Stimulated activated naive CD4-positive, alpha-beta T cell (primary cell): ENCODE measurements at places on chromosomes 2 and 18.

DNA sequence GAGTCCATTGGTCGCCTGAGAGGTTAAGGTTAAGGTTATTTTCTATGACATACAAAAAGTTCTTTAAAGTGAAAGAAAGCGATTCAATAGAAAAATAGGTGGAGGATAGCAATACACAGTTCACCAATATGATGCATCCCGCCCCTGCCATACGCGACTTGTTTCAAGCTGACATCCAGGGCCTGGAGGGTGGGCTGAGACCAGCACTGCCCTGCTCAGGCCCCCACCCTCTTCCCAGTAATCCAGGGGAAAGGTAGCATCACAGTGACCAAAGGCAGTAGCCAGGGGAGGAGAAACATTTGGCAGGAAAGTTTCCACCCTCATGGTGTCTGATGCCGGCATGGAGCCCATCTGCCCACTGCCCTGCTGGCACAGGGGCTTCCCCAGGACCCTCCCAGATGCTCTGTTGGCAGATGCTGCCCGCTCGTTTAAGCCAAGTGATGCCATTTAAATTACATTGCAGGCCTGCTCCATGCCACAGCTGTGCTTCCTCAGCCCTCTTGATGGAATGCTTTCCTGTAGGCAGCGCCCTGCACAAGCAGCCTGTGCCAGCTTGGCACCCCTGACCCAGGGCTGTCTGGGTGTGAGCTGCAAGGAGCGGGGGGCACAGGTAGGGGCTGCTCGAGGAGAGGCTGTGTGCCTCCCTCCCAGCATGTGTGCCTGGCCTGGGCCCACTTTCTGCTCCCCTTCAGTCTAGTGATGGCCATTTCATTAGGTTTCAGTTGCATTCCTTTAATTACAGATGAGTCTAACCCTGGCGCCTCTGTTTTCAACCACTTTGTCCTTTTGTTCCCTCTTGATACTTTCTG is 10.7 kb upstream of the ANO7 start:
- DNase-seq = no peak

DNA sequence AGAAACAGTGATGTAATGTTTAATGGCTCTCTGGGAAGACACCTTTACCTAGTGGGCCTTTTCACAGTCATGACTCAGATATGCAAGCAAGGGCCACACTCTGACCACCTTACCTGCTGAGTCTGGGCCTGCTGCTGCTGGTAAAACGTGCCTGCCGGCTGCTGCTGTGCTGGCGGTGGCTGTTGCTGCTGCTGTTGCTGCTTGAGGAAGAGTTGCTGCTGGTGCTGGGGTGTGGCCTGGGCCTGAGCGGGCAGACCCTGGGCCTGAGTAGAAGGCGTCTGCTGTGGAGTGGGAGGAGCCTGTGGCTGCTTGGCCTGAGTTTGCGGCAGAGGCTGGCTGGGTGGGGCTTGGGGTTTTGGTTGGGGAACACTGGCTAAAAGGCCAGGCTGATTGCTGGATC is 81.6 kb upstream of the NFU1 start:
- DNase-seq = no peak

DNA sequence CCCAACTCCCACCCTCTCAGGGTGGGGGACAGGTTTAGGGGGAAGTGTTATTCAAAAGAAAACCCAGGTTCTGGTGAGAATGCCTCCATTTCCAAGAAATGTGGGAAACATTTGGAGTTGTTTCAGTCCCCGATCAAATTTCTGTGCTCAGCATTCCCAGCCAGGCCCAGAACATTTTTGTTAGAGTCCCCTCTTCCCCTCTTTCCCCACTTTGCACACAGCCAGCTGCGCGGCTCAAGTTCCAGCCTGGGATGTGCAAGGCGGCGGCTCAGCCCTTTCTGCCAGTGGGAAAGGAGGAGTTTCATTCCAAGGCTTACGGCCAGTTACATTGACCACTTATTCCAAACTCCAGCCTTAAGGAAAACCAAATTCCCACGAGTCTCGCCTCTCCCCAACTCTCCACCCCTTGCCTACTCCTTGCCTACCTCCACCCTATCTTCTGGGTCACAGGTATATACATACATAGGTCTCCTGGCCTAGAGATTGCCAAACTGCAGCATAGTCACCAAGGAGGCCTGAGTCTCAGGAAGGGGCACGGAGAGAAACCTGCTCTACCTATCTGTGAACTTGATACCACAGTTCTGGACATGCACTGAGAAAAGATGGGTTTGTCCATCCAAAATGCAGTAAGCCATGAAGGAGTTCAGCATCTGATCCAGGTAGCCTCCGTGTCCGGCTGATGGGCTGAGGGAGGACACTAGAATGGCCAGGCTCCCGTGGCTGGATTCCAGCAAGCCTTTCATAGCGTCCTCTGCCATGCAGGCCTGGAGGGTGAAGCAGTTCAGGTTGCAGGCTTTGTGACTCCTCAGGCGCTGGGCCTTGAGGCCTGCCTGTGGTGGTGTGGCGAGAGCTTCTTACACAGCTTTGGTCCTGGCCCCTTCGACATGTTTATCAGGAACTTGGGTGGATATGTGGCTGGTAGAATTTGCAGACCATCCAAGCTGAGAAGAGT is 154.5 kb downstream of the ZFP36L2 start:
- no peak for DNase-seq

GRCh38 chr18:78773303-78773755 is 206.3 kb upstream of the SALL3 start:
- DNase-seq = no peak

- DNase-seq = no peak
These were observed 594.0 kb downstream of the NUP35 start for GRCh38 chr2:183718246-183718645.

DNA sequence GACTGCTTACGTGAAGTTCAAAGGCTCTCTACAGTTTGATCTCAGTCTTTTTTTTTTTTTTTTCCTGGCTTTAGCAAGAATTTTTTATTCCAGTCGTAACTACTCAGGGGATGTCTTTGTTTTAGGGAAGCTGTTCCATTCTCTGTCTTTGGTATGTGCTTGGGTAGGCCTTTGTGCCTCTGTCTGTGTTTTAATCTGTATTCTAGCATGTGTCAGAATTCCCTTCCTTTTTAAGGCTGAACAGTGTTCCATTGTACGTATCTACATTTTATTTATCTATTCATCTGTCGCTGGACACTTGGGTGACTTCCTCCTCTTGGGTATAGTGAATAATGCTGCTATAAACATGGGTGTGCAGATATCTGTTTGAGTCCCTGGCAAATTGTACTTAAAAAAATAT is 42.6 kb downstream of the MYO1B start:
- no peak for DNase-seq

GRCh38 chr2:144054911-144055310 is 465.0 kb downstream of the ZEB2 start:
- DNase-seq = no peak

GRCh38 chr2:26652361-26653041 is 11.3 kb upstream of the CIB4 start:
- DNase-seq = no peak

DNA sequence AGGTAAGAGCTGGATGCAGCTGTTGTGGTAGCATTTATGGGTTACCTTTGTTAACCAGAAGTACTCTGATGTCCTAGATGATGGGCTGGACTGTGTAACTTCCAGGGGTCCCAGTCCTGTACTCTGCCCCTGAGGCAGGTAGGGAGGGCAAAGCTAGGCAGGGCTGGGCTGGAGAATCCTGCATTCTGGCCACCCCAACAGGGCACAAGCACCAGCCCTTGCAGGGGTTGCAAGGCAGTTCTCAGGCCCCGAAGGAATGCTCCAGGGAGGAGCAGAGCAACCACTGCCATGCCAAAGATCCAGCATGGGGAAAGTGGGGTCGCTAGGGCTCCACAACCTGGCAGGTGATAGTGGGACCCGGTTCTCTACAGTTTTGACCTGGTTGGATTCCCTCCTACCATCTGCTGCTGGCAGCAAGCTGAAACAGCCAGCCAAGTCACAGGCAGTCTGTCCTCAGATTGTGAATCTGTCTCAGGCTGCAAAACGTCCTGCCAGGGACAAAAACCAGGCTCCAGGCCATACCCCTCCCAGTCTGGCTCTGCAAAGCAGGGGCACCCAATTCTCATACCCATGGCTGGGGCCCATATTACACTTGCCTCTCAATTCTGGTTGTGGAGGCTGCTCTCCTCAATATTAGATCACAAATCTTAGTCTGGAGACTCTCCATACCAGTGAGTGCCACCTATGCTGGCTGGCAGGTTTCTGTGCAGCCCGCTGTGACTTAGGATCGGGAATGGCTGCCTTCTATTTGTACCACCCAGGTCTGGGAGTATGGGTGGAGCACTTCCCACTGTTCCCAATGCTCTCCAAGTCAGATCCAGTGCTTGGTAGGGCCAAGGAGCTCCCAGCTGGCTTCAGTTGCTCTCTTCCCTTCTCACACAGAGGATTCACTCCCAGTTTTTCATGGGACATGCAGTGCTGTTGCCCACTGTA is 61.1 kb downstream of the SMCHD1 start:
- no peak for DNase-seq

DNA sequence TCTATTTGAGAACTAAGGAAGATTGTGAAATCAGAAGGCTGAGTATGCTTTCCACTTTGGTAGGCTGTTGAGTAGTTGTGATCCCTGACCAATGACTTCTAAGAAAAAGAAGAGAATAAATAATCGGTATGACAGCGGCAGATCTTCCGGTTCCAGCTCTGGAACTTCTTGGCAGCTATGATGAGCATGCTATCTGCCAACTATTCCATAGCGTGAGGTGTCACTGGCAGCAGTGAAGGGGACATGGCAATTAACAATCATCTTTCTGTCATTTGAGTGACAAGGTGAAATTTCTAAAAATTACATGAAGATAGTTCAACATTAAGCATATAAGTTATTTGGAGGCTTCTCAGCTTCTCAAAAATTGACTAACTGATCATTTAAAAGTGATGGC is 140.1 kb upstream of the NETO1 start:
- DNase-seq = no peak

DNA sequence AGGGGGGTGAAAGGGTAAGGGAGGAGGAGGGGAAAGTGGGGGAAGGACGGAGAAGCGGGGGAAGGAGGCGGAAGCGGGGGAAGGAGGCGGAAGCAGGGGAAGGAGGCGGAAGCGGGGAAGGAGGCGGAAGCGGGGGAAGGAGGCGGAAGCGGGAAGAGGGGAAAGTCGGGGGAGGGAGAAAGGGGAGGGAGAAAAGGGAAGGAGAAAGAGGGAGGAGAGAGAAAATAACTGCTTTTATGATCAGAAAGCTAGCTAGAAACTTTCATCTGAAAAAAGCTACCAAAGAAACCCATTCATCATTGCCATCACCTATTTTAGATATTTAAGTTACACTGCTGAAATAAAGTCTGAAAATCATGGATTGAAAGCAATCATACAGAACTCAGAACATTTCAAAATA is 72.5 kb downstream of the USP34 start:
- no peak for DNase-seq

DNA sequence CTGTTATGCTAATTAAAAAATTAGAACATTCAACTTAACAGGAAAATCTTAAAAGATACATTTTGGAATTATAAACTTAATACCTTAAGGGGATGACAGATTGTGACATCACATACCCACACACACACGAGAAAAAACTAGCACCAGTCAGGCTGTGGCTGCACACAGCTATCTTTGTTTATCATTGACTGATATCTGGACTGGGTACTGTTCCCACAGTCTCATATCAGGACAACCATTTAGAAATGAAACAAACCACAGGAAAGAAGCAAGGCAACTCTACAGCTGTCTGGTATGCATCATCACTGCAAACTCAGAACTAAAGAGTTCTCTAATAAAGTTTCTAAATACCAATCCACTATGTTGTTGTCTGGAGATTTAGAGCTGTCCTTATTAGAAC is 210.9 kb upstream of the SMAD7 start:
- DNase-seq = no peak

GRCh38 chr2:77008853-77009252 is 513.3 kb downstream of the LRRTM4 start:
- DNase-seq = no peak

GRCh38 chr2:159208438-159208837 is 78.1 kb downstream of the WDSUB1 start:
- DNase-seq = no peak

DNA sequence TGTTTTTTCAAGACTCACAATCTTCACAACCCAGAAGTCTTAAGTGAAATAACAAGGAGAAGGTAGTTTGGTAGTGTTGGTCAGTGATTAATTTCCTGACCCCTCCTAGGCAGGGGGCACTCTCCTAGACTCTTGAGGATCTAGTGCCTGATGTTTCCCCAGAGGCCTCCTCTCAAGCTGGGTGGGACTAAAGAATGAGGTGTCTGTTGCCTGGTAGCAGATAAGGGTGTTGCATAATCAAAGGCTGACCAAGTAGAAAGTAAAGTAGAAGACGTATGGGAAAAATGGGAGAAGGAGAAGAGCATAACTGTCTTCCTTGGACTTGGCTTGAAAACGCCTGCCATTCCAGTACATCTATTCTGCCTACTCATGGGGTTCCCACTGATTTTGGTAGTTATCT is 37.8 kb downstream of the VIT start:
- DNase-seq = no peak

DNA sequence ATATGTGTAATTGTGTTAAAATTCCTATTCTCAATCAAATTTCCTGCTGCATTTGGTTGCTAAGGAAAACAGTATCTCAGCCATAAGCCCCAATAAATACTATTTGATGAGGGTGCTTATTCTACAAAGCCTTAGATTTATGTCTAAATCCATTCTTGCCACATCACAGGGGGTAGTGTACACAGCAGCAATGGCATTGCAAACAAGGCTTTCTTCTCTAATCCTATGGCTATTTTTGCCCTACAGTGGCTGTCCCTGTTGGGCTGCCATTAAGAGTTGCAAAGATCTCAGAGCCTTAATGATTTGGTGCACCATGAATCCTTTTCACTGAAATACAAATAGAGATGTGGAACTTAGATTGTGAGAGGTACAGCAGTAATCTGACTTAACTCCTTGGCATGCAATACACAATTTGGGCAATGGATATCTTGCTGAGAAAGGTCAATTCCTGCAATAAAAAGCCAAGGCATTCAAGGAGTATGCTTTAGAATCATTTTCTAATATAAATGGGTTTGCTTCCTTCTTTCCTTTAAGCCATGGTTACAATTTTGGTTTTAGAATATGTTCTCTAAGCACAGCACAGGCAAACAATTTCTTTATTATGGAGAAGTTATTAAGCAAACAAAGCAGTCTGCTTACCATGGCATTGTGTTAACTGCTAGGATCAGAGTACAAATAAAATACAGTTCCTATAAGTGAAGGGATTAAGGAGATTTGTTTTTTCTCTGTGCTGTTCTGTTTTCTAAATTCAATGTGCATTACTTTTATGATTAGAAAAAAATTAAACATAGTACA is 69.8 kb upstream of the CD302 start:
- DNase-seq = no peak

- no peak for DNase-seq
These were observed 558 bp downstream of the FBXO41 start for GRCh38 chr2:73283545-73284295.
